HCT116 (cell line): ENCODE measurements at places on chromosomes 12 and 14. TPM values are rescaled to one million over a fixed set of nuclear protein-coding genes. Genes with fewer than 3 reads are reported as not detected.

Gene MDGA2
- not detected for total RNA-seq

Gene KRT3
- not detected for total RNA-seq

Gene TDG
- 23.9 TPM for total RNA-seq

Gene WDHD1
- total RNA-seq = 44.3 TPM

Gene CTDSP2
- 82.7 TPM for total RNA-seq

Gene RD3L
- total RNA-seq = not detected

Gene FGF23
- total RNA-seq = not detected

Gene LPAR5
- 5.2 TPM for total RNA-seq

Gene SLC10A1
- not detected for total RNA-seq

Gene SOAT2
- total RNA-seq = 0.17 TPM

Gene KIF21A
- total RNA-seq = 29.1 TPM

Gene KRR1
- total RNA-seq = 192 TPM

Gene KRT78
- not detected for total RNA-seq

Gene KRT74
- not detected for total RNA-seq

Gene MSI1
- 26.0 TPM for total RNA-seq
